ENCODE measurements at places on chromosomes 6 and 20. TPM values are rescaled to one million over a fixed set of nuclear protein-coding genes. Genes with fewer than 3 reads are reported as not detected.

Gene KIF25
- total RNA-seq: under 0.01 TPM

Gene AVP
- total RNA-seq: not detected

Gene IMPG1
- total RNA-seq: not detected

Gene ROMO1
- total RNA-seq: 284 TPM

Gene SLC17A3
- not detected for total RNA-seq

Gene TOMM6
- 61.2 TPM for total RNA-seq

Gene STX11
- total RNA-seq: 9.4 TPM

Gene PHACTR3
- 1.6 TPM for total RNA-seq

Gene CCN6
- not detected for total RNA-seq

Gene NKX2-4
- total RNA-seq: not detected

Gene FRS3
- 0.60 TPM for total RNA-seq

Gene SLC17A2
- total RNA-seq: not detected

Gene TP53TG5
- not detected for total RNA-seq

Gene ARHGAP18
- 27.6 TPM for total RNA-seq

Gene HTR1B
- total RNA-seq: 2.4 TPM

Gene TMEM14B
- 44.9 TPM for total RNA-seq
